Stimulated activated CD8-positive, alpha-beta memory T cell treated with anti-CD3 and anti-CD28 coated beads, Interleukin-4, amount 100 ng/mL, for 1 hour (primary cell): ENCODE measurements at places on chromosomes 6 and 20.

DNA sequence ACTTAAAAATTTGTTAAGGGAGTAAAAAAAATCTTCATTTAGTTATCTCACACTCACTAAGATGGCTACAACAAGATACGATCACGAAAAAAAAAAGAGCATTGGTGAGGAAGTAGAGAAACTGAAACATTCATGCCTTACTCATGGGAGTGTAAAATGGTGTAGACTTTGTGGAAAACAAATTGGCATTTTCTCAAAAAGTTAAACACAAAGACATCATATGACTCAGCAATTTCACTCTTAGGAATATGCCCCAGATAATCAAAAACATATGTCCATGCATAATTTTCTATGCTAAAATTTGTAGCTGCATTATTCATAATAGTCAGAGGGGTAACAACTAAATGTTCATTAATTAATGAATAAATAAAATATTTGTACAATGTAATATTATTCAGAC lies 120.9 kb upstream of the IRAK1BP1 start:
- DNase-seq: no peak

DNA sequence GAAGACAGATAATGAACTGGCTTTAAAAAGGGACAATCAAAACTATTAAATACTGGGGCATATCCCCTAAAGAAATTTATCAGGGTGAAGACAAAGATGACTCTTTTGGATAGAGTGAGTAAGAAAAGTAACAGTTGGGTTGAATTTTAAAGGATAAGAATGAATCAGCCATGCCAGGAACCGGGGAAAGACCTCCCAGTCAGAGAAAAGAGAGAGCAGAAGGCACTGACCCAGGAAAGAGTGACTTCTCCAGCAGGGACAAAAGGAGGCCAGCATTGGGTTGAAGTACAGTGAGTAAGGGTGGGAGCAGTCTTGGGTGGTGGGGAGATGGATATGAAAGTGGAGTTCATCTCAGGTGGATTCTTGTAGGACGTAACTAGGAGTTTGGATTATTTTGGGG lies 516.9 kb upstream of the JAG1 start:
- DNase-seq: no peak

GRCh38 chr20:45051204-45052060 lies 49.5 kb downstream of the KCNS1 start:
- no peak for DNase-seq

- DNase-seq: no peak
Observed at GRCh38 chr20:37299718-37300528, 10.5 kb downstream of the MANBAL start.

DNA sequence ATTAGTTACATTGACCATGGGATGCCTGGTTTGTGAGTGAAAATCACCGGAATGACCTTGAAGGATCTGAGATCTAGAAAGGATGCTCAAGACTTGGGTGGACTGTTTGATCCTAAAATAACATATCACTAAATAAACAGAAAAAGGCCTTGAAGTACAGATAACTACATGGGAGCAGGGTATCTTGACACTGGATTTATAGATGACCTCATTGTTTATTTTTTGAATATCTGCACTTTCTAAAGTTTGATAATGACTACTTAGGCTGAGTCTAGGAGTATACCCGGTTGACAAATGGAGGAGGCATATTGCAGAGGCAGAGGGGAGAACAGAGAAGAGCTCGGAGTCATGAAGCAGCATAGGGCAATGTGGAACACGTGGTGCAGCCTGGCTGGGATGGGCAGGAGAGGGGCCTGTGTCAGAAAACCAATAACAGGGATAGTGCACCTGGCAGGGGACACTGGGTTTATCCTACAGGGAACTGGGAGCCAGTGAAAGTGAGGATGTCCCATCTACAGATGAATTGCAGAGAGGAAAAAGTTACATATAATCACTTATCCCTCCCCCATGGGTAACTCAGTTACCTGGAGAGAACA lies 50.3 kb downstream of the PLAGL1 start:
- no peak for DNase-seq

DNA sequence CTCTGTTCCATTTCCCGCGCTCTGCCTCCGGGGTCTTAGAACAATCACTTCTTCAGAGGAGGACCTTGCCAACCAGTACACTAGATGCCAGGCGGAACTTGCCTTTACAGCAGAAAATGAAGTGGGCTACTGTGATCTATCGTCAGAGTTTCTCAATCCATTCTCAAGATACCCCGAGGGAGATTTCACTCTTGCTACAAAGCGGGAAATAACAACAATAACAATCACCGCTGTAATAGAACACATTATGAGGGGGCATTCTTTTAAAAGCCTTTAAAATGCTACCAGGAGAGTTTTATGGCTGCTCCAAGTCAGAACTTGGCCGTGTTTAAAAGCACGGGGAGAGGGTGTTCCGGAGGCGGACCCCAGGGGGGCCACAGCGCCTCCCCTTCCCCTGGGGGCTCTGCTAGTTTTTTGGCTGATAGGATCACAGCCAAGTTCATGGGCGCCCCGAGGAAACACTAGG lies 617.0 kb upstream of the AGPAT4 start:
- DNase-seq: no peak

DNA sequence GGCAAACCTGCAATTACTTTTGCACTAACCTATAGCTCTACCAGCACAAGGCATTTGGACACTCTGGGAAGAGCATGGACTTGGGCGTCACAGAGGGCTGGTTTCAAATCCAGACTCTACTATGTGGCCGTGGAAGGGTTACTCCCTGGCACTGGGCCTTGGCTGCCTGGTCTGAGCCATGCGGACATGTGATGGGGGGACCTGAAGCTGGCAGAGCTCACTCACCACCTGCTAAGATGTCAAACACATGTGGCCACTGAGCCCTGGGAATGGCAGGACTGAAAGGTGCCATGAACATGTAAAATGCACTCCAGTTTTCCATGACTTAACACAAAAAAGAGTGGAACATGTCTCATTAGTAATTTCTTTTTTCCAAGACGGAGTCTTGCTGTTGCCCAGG lies 23.7 kb downstream of the VSTM2L start:
- no peak for DNase-seq

GRCh38 chr20:8394308-8394945 lies 262.4 kb downstream of the PLCB1 start:
- no peak for DNase-seq
